ENCODE measurements at places on chromosomes 1 and 21.

DNA sequence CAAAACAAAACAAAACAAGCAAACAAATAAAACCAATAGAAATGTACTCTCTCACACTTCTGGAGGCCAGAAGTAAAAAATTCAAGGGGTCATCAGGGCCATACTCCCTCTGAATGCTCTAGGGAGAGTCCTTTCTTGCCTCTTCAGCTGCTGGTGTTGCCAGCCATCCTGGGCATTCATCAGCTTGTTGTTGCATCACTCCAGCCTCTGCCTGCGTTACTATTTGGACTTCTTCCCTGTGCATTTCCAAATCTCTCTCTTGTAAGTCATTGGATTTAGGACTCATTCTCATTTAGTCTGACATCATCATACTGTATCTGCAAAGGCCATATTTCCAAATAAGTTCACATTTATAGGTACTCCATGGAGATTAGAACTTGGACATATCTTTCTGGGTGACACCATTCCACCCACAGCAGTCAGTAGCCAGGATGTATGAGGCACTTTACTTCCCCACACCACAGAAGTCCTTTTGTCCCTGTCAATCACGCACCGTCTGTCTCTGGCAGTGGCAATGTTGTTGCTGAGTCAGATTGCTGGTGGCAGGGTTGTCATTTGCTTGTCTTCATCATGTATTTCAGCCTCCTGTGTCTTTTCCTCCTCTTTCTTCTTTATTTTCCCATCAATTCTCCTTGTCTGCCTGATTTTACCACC lies 151.0 kb upstream of the KCNJ6 start:
- no peak overlapping the region for H3K27ac ChIP-seq
- H3K4me1 ChIP-seq = no peaks in the 10 kb centered on the region
- no peaks in the 10 kb centered on the region for H3K36me3 ChIP-seq
- no peaks in the 10 kb centered on the region for H3K27me3 ChIP-seq

GRCh38 chr21:26404288-26404687 lies 168.8 kb downstream of the CYYR1 start:
- no peak overlapping the region for H3K27ac ChIP-seq
- no peak for DNase-seq
- no peak overlapping the region for H3K4me3 ChIP-seq
- no peaks in the 10 kb centered on the region for H3K36me3 ChIP-seq
- no peaks in the 10 kb centered on the region for H3K27me3 ChIP-seq

DNA sequence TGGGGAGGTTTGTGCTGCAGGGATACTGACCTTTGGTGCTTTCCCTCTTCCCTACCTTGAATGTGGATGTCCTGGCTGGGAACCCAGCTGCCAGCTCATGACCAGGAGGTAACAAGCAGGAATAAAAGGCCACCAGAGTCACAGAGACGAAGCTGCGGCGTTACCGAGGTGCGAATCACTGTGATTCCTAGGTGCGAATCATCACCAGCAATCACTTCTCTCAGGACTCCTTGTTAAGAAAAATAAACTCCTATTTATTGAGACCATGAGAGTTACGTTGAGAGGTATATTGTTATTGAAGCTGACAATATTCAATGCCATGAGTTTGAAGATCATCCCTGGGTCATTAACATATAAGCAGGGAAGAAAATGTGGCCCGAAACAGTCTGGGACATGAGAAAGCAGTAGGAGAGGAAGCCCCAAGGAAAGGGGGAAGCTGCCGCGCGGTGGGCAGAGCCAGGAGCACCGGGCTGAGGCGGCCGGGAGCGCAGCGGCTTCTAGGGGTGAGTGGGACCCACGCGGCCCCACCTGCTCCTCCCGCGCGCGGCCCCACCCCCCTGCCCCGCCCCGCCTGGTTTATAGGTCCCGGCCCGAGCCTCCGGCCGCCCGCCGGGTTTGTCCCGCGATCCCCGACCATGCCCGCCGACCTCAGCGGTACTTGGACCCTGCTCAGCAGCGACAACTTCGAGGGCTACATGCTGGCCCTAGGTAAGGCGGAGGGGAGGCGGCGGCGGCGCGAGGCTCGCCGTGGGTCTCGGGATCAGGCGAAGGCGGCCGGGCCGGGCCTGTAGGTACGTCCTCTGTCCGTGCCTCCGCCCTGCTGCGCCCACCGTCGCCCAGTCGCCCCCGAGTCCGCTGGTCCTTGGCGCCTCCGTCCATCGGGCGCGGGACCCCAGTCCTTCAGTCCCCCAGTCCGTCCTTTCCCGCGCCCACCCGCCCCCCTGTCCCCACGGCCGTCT lies at the start of gene RBP7:
RBP7 (plus strand) TSS at position 605 of the 959 bp plus-strand sequence; CDS start at position 636, 31 bp downstream.
- H3K27me3 ChIP-seq = no peaks in the 10 kb centered on the region
- H3K4me1 ChIP-seq = no peaks in the 10 kb centered on the region
- no peak within 1 kb of the TSS for H3K27ac ChIP-seq
- no peaks in the 10 kb centered on the region for H3K36me3 ChIP-seq
- H3K4me3 ChIP-seq = peak within 1 kb of the TSS; percentile 40
- peak; percentile 80 for DNase-seq

- no peak overlapping the region for H3K4me3 ChIP-seq
- no peaks in the 10 kb centered on the region for H3K27me3 ChIP-seq
- peaks cover 2% of the 10 kb centered on the region for H3K4me1 ChIP-seq
These were observed 37.9 kb upstream of the RHOU start for GRCh38 chr1:228697207-228698016.
